ENCODE measurements at places on chromosomes 12 and 14.

- no peak for DNase-seq
These were observed 195.6 kb downstream of the PELI2 start for GRCh38 chr14:56313789-56314188.

GRCh38 chr14:100589071-100589759, 2.0 kb upstream of the BEGAIN start:
- DNase-seq = no peak

GRCh38 chr12:12716151-12716792, 896 bp upstream of the CDKN1B start:
- no peak for DNase-seq

DNA sequence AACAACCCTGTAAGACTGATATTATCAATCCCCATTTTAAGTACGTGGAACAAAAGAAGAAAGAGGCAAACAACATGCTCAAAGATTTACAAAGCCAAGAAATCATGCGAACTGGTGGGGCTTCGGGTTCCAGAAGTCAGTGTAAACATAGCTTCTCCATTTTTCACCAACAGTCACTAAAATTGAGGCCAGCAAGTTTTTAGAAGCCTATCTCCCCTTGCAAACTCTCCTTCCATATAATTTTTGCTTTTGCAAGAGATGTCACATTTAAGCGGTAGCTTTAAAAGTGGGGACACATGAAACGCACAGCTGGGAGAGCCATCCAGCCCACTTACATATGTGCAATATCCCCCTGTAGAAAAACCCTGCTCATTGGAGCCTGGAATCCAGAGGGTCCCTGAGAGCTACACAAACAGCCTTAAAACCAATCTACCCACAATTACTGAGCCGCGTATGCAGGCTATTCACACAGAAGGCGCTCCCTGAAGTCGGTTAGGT, 797 bp downstream of the SLC11A2 start:
- no peak for DNase-seq

- DNase-seq = no peak
These were observed 74.7 kb downstream of the PRORP start for GRCh38 chr14:35197015-35197414.

DNA sequence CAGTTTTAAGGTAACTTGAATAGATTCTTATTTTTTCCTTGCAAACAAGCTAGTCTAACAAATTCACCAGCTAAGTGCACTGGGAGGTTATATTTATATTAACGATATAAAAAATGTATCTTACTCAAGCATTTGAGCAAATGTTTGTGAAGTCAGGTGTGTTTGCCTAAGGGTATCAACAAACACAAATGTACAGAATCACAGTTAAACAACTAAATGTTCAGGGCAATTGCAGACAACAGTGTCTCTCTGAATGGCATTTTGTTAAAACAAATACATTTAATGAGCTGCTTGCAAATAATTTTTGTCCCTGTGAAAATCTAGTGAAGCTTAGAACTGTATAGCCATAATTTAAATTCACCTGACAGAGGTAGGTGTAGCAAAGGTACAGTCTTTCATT, 28.2 kb upstream of the FLRT2 start:
- no peak for DNase-seq

DNA sequence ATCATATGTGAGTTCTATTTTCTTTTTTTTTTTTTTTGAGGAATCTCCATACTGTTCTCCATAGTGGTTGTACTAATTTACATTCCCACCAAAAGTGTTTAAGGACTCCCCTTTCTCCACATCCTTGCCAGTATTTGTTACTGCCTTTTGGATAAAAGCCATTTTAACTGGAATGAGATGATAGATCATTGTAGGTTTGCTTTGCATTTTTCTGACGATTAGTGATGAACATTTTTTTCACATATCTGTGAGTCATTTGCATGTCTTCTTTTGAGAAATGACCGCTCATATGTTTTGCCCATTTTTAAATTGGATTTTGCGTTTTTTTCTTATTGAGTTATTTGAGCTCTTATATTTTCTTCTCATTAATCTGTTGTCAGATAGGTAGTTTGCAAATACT, 394.8 kb downstream of the LRFN5 start:
- no peak for DNase-seq

GRCh38 chr12:113402586-113403260, 964 bp downstream of the SDS start:
- DNase-seq = no peak

GRCh38 chr12:112788205-112788604, 3.3 kb upstream of the RPH3A start:
- no peak for DNase-seq

DNA sequence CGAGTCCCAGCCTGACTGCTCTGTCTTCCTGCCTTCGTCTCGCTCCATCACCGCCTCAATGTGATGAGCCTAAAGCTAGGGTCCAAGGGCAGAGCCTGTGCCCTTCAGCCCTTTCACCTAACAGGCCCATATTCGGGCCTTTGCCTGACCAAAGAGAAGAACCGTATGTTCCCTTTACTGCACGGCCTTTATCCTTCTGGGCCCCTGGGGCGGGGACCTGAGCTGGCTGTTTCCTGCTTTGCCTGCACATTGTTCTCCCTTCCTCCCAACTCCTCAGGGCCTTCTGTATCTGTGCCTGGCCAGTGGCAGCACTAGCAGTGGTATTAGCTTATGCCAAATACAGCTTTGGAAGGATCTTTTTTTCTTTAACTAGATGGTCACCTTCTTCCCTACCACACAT, 8.5 kb upstream of the MYL6B start:
- DNase-seq = no peak

DNA sequence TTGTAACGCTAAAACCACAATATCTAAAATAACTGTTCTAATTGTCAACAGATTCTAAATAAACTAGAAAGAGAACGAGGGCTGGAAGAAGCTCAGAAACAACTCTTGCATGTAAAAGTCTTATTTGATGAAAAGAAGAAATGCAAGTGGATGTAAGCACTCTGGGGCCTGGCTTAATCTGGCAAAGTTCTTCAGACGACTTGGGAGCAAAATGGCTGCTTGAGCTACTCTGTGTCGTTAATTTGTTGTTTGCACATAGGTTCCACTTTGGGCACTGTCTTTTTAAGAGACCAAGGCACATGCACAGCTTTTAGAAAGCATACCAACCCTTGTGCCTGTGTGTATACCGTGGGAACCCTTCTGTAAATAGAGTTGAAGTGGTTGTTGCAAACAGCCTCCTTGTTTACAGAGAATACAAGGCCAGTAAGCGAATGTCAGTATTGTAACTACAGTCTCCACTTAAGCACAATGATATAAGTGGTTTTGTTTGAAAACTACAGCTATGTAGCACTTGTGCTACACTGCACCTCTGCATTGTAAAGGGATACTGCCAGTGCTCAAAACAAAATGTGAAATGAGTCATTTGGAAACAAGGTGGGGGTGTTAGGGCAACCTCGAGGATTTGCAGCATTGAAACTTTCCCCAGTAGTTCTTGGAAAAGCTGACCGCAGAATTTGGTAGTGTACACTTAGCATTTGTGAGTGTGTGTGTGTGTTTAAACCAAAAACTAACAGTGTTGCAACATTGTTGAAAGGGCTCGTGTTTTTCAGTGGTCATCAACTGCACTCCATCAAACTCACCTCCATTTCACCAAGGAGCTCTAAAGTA, 154.3 kb downstream of the CEP83 start:
- no peak for DNase-seq

- DNase-seq = no peak
These were observed 47.7 kb downstream of the PPHLN1 start for GRCh38 chr12:42373669-42374068.

DNA sequence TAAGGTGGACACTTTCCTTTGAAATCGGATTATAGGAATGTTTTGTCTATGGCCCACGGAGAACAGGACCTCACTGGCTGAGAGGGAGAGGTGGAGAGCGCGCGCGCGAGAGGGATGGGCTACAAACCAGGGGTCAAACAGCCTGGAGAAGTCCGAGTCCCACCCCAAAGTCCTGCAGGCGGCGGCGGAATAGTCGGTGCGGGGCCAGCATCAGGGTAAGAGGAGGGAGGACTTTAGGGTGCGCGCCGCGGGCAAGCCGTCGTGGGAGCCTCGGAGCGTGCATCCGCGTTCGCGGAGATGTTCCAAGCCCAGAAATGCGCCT, 3.3 kb upstream of the HOXC8 start:
- DNase-seq = no peak

DNA sequence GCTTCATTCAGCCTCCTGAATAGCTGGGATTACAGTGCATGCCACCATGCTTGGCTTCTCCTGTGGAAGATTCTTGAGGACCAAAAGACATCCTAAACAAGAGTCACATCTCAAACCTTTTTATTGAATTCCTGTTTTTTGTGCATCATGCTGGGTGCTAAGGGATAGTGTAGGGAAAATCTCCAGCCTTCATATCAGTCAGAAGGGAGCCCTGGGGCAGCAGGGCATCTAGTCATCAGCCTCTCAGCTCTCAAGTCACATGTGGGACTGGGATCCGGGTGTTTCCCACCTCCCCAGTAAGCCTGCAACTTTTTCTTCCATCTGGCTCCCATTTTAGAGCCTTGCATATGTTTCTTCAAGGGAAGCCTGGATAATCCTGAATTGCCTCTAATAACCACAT, 25.1 kb upstream of the OASL start:
- no peak for DNase-seq

GRCh38 chr14:68977718-68978171, 1.4 kb downstream of the ACTN1 start:
- no peak for DNase-seq

DNA sequence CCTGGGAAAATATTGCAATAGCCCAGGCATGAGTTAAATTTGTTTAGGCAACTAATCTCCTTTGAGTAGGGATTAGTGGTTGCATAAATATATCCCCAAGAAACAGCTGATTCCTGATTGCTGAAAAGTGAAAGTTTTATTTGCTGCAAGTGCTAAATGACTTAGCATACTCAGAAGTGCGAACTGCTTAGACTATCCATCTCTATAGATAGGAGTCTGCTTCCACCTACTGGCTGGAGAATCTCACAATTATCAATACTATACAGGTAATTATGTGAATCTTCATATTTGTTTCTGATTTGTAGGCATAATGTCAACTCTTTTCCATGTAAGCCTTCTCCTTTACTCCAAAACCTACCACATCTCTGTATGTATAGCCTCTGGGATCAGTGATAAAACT, 12.0 kb upstream of the SLCO1B3 start:
- no peak for DNase-seq

All from esophagus squamous epithelium (tissue), 5 donors.